ENCODE measurements at places on chromosomes 12 and 14.

DNA sequence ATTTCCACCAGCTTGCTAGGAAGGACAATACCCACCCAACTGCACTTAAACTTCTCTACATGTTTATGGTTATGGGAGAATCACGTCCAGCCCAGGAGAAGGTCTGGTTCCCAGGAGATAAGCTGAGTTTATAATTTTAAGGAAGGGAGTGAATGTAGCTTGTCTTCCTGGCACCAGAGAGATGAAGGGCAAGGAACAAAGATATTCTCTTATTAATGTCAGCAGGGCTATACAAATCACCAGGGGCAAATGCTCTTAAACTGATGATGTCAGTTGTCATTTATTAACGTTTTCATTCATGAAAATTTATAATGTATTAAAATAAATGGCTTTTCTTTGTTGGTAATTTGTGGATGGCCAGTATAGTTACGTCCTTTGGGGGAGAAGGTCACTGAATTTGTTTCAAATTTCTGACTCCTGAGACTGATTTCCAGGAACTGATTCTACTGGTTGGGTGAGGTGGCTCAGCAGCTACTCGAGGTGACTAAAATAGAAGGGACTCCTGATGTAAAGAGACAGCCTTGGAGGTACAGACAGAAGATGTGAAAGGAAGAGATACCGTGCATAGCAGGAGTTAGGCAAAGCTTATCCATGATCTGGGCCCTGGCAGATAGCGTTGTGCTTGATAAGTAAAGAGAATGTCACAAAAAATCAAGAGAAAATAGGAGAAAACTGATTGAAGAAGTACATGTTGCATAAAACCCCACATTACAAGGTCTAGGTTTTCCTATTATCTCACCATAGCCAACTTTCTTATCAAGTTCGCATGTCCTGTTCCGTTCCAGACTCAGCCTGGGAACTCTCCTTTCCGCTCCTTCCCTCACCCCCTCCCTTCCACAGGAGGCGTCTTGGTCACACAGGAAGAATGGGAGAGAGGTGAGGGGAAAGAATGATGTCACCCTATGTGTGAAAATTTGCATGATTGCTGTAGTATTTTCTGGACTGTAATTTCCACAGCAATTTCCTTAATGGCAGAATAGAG, 367.1 kb upstream of the FAR2 start:
- DNase-seq, result no peak

DNA sequence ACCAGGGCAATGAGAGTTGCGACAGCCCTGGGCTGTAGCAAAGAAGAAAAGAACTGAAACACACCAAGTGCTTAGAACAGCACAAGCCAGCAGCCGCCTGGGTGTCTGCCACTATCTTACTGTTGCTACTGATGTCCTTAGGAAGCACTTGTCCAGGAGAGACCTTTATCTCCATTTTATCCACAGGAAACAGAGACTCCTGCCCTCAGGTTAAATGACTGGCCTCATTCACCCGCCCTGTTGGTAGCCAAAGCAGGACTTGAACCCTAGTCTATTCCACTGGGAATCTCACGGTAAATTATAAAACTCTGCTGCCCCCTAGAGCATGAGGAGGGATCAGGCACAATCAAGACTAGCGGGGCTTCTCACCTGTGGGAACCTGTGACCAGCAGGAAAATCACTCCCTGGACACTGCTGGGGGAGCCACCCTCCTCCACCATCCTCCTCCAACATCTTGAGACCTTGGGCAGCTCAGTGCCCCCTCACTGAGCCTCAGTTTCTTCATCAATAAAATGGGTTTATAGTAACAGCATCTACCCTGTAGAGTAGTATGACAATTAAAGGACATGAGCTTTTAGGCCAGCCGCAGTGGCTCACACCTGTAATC, 20.5 kb upstream of the TESC start:
- no peak for DNase-seq

DNA sequence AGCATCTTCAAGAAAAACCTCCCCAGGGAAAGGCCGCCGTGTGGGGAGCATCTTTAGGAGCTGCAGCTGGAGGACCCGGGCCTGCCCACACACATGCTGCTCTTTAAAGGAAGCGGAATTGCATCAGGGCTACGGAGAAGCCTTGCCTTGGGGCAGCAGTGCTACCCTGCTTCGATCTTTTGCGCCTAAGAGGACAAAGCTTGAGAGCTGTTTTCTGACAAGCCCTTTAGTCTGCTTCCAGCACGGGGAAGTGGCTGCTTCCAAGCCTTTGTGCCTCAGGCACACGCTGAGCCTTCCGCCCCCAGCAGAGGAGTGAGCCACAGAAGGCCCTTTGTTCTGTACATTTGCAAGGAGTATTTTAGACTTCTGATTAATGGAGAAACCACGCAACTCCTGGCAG, 31.5 kb downstream of the COA8 start:
- no peak for DNase-seq

- DNase-seq, result no peak
Measured at GRCh38 chr14:72822946-72823611, 70.8 kb downstream of the DPF3 start.

GRCh38 chr12:76022506-76022905, 9.1 kb downstream of the PHLDA1 start:
- DNase-seq, result no peak

Measured in activated naive CD4-positive, alpha-beta T cell treated with anti-CD3 and anti-CD28 coated beads, Interleukin-2, amount 50 U/mL, for 16 hours (primary cell).